H9 (cell line): ENCODE measurements at places on chromosomes 5 and 9. TPM values are rescaled to one million over a fixed set of nuclear protein-coding genes. Genes with fewer than 3 reads are reported as not detected.

DNA sequence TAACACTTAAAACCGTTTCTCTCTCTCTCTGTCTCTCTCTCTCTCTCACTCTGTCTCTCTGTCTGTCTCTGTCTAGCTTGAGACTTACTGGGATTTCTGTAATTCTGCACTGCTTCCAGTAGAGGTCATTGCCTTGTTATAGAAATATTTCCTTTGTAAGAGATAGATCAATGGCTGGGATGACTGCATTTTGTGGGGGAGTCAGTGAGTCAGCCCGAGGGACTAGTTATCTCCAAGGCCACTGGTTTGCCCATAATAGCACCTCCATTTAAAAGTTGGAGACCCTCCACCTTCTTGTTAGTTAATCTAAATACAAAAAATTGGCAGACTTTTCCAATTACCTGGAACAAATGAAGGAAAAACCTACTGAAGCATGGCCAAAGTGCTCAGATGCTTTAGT lies 547.2 kb downstream of the LRRC70 start:
- no peak for DNase-seq
- no peak overlapping the region for H3K4me3 ChIP-seq
- no peaks in the 10 kb centered on the region for H3K27me3 ChIP-seq

DNA sequence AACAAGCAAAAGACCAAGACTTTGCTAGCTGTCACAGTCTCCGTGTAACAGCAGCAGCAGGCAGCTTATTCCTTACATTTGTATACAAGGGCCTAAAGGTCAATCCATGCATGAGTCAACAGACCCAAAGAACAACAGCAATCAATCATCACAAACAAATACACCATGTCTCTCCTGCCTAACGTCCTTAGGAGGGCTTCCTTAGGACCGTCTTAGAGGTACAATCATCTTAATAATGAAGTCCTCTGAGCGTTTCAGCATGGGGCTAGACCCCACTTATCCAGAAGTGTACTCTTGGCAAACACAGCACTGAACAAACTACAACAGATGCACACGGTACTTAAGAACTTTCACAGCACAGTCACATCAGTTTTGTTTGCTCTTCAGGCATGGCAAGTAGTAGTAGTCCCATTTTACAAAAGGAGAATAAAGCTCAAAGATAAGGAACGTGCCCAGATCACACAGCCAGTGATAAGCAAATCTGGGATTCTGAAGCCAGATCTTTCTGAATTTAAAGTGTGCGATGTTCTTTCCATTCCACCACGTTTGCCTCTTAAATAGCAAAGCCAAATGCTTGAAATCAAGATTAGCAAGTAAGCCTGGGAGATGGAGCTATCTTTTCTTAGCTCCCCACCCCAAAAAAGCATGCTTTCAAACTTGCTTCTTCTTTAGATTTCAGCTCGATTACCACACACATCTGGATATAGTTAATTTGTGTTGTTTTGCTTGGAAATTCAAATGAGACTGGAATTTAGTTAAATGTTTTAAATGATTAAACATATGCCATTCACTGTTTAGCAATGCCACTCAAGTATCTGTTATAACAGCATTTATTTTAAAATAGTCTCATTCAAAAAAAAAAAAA lies 24.2 kb downstream of the PSMB7 start:
- H3K4me1 ChIP-seq, result peaks cover 4% of the 10 kb centered on the region; the same call in 1 of the 2 replicates
- no peaks in the 10 kb centered on the region for H3K27me3 ChIP-seq
- no peak overlapping the region for H3K4me3 ChIP-seq
- DNase-seq, result no peak
- no peaks in the 10 kb centered on the region for H3K36me3 ChIP-seq
- H3K27ac ChIP-seq, result no peak overlapping the region

GRCh38 chr5:179307931-179308471 lies 37.3 kb downstream of the ADAMTS2 start:
- H3K4me1 ChIP-seq, result no peaks in the 10 kb centered on the region
- DNase-seq, result no peak
- H3K4me3 ChIP-seq, result no peak overlapping the region
- no peaks in the 10 kb centered on the region; the same call in 2 of the 3 replicates for H3K36me3 ChIP-seq
- H3K27me3 ChIP-seq, result no peaks in the 10 kb centered on the region
- no peak overlapping the region for H3K27ac ChIP-seq

DNA sequence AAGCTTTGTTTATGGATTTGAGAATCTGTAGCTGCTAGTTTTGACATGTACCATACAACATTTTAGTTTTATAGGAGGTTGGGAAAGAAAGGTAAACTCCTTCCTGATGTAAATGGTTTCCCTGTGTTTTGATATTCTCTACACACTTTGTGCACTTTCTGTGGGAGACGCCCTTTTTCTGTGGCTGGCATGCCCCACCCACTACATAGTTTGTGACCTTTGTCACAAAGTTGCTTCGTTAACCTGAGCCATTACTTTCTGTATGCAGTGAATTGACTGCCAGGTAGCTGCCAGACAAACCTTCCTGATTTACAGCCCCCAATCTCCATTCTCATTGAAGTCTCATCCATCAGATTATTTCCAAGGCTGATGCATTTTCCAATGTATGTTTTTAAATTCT lies 90.6 kb downstream of the NLN start:
- no peaks in the 10 kb centered on the region for H3K27me3 ChIP-seq
- no peak for DNase-seq

DNA sequence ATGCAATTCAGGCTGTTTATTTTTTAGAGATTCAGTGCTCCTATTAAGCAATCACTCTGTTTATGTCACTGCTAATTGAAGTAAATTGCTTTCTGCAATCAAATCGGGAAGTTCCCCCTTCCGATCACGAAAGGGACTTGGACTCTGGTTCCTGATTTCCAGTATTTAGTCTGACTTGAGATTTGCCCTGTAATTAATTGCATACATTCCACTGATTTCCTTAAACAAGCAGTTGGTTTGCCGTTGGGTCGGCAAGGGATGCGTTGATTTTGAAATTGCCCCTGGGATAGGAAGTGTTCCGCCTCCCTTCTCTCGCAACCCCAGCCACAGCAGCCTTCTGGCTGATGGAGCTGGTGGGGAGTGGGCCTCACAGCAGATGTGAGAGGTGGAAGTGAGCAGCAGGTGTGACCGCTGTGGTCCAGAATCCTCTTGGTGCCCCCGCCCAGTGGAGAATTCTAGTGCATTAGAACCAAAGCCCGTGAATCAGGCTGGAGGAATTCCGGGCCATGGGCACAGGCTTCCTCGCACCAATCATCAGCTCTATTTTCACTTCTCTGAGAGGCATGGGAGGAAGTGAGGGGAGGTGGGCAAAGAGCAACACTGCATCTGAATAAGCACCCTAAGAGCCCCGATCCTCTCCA lies 102.5 kb downstream of the SPRY4 start:
- no peak overlapping the region for H3K4me3 ChIP-seq
- H3K36me3 ChIP-seq, result no peaks in the 10 kb centered on the region

- DNase-seq, result no peak
- no peak overlapping the region for H3K4me3 ChIP-seq
- H3K27ac ChIP-seq, result no peak overlapping the region
- no peaks in the 10 kb centered on the region for H3K36me3 ChIP-seq
- H3K4me1 ChIP-seq, result no peaks in the 10 kb centered on the region; the same call in 1 of the 2 replicates
- H3K27me3 ChIP-seq, result no peaks in the 10 kb centered on the region
These were observed 293.8 kb downstream of the CWC27 start for GRCh38 chr5:65062469-65063083.

DNA sequence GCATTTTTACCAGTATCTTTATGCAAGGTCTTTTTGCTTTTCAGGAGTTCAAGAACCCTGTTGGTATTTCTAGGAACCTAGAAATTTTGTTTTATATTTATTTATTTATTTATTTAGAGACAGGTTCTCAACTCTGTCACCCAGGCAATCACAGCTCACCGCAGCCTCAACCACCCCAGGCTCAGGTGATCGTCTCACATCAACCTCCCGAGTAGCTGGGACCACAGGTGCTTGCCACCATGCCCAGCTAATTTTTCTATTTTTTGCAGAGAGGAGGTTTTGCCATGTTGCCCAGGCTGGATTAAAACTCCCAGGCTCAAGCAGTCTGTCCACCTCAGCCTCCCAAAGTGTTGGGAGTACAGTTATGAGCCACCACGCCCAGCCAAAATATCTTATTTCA lies 32.9 kb downstream of the LHX6 start:
- H3K27me3 ChIP-seq, result no peaks in the 10 kb centered on the region
- DNase-seq, result no peak
- H3K4me3 ChIP-seq, result no peak overlapping the region
- no peaks in the 10 kb centered on the region for H3K4me1 ChIP-seq

DNA sequence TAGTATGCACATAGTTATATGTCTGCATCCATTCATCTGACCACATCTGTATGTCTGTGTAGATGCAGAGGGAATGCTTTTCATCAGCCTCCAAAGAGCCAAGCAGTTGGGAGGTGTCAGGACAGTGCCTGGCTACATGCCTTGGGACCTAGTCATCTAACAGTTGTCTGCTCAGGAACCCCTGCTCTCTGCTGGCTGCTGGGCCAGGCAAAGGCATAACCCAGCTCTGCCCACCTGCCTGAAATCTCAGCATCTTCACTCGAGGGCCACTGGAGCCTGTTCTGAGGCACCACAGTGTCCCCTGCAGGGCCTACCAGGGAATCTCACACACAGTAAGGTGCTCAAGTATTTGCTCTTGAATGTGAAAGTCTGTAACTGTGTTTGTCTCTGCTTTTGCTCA lies 3.7 kb downstream of the C9orf50 start:
- peak; percentile 72 for DNase-seq
- no peaks in the 10 kb centered on the region for H3K36me3 ChIP-seq
- H3K4me3 ChIP-seq, result no peak overlapping the region
- H3K27me3 ChIP-seq, result peaks cover 22% of the 10 kb centered on the region
- H3K4me1 ChIP-seq, result no peaks in the 10 kb centered on the region

P4HA2 gene
- 15.1 and 15.3 TPM in 2 replicates for total RNA-seq

FLT4 gene
- total RNA-seq, result 6.1 and 6.3 TPM in 2 replicates

GRCh38 chr9:33374190-33374589 lies 28.2 kb downstream of the AQP7 start:
- no peak overlapping the region for H3K27ac ChIP-seq
- H3K4me1 ChIP-seq, result no peaks in the 10 kb centered on the region
- H3K36me3 ChIP-seq, result no peaks in the 10 kb centered on the region
- DNase-seq, result no peak
- H3K4me3 ChIP-seq, result 0 out of 3 replicates have a peak overlapping the region, but pooled peaks have one; percentile 20

GDNF gene
- not detected in 2 replicates for total RNA-seq

RNF183 gene
- total RNA-seq, result 0.33 TPM in 1 of 2 replicates, not detected in the other

DNA sequence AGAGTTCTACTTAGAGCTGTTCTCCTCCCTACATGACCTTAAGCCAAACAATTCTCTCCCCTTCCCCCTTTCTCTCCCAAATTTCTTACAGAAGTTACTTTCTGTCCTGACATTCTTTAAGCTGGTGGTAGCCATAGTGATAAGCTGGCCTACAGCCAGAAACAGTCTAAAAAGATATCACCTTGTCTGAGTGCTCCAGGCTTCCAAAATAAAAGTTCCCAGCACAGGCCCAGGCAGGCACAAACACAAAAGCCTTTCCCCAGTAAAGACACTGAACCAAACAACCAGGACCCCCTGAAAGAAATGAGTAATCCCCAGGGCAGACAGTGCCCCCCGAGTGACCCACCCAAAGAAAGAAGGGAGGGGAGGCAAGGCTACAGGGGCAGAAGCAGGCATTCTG lies 19.2 kb downstream of the SIL1 start:
- no peak overlapping the region for H3K4me3 ChIP-seq
- no peaks in the 10 kb centered on the region for H3K27me3 ChIP-seq
- DNase-seq, result no peak
- H3K27ac ChIP-seq, result no peak overlapping the region
- H3K4me1 ChIP-seq, result no peaks in the 10 kb centered on the region

- no peaks in the 10 kb centered on the region for H3K4me1 ChIP-seq
- DNase-seq, result no peak
- no peak overlapping the region for H3K27ac ChIP-seq
These were observed 16.1 kb upstream of the ZNF462 start for GRCh38 chr9:106846857-106847256.

- no peaks in the 10 kb centered on the region for H3K36me3 ChIP-seq
- no peaks in the 10 kb centered on the region for H3K27me3 ChIP-seq
- H3K4me3 ChIP-seq, result no peak overlapping the region
- H3K27ac ChIP-seq, result no peak overlapping the region
- no peak for DNase-seq
These were observed 126.2 kb upstream of the CHD1 start for GRCh38 chr5:99054972-99055371.

GRCh38 chr5:143708672-143709071 lies 103.3 kb upstream of the HMHB1 start:
- no peak for DNase-seq
- H3K4me1 ChIP-seq, result no peaks in the 10 kb centered on the region
- no peak overlapping the region for H3K4me3 ChIP-seq
- H3K36me3 ChIP-seq, result no peaks in the 10 kb centered on the region

PCAT7 gene
- total RNA-seq, result 4.0 and 4.2 TPM in 2 replicates

DNA sequence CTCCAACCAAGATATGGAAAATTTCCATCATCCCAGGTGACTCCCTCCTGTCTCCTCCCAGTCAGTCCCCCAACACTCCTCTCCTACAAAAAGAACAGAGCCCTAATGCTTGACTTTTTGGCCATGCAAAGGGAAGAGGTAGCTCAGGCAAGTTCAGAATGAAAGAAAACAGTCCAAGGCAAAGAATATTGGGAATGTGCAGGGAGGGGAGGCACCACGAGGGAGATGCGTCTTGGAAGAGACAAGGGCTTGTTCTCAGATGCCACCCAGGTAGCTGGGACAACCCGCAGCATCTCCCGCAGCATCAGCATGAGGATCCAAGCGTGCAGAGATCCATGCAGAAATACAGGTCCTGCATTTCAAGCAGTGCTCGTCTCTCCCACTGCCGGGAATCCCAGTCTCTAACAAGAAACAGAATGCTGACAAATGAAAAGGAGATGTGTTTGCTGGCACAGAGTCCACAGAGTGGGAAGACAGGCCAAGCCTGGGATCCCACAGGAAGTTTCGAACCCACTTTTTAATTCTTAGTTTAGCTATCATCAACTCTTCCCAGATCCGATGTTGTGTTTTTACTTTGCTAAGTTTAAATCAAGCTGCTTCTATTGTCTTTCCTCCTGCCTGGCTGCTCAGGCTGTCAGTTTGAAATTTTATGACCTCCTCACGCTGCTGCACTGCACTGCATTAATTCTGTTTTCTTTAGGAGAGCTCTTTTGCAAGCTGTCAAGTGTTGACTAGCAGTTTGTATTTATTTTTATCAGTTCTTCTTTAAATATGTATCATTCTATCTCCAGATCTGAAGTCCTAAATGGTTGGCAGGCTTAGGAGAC lies 86.8 kb upstream of the OSMR start:
- H3K4me3 ChIP-seq, result no peak overlapping the region
- no peaks in the 10 kb centered on the region for H3K36me3 ChIP-seq
- no peak for DNase-seq
- H3K27ac ChIP-seq, result no peak overlapping the region
- no peaks in the 10 kb centered on the region for H3K27me3 ChIP-seq
